ENCODE measurements at places on chromosomes 7 and 10.

- no peak for DNase-seq
These were observed 60.7 kb downstream of the TRIM24 start for GRCh38 chr7:138520742-138521141.

DNA sequence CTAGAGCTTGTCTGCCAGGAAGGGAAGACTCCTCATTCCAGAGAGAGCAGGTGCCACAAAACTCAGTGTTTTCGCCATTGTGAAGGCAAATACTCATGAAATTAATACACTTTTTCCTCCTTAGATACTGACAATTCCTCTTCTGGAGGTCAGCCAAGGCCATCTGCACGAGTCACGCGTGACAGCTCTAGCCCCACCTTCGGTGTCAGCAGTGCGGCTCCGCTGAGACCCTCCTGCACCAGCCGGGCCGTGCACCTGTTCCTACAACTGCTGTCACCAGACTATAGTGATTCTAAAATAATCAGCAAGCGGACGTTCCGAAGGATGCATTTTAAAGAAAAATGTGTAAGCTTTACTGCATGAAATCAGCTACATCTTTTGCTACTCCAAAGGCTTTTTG, 127.7 kb downstream of the DIP2C start:
- no peak for DNase-seq

DNA sequence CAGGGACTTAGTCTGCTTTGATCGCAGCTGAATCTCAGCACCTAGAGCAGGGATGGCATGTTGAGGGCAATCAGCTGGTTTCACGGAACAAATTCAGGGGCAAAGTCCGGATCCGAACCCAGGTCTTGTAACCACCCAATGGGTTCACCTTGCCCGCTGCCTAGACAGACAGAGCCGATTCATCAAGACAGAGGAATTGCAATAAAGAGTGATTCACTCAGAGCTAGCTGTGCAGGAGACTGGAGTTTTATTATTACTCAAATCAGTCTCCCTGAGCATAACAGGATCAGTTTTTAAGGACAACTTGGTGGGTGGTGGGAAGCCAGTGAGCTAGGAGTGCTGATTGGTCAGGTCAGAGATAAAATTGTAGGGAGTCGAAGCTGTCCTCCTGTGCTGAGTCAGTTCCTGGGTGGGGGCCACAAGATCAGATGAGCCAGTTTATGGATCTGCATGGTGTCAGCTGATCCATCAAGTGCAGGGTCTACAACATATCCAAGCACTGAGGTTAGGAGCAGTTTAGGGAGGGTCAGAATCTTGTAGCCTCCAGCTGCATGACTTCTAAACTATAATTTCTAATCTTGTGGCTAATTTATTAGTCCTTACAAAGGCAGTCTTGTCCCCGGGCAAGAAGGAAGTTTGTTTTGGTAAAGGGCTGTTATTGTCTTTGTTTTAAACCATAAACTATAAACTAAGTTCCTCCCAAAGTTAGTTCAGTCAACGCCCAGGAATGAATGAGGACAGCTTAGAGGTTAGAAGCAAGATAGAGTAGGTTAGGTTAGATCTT, 43.5 kb upstream of the CHST3 start:
- DNase-seq: no peak

DNA sequence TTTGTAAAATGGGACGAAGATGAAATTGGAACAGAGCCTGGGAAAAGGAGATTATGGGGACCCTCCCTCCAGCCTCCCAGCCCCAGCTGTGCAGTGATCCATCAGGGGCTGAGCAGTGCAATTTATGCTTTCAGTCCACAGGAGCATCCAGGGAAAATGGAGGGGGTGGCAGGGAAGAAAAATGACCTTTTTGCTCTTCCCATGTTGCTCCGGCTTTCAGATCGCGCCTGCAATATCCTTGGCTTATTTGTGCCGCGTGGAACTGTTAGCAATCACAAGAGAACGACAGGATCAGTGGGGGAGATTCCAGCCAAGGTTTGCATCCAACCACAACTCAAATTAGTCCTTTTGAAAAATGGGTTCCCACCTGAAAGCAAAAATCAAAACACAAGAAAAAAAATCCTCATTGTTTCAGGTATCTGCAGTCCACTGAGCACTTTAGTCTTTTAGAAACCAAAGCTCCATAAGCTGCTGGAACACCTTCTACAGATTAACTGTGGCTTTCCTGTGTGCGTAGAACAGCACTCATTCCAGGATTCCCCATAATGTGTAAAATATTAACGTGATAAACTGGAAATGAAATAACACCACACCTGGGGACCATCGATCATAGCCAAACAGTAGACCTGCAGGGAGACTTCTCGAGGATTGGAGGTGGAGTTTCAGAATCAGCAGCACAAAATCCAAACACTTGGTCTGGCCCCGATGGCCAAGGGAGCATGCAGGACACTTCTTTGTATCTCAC, 30.7 kb upstream of the SFMBT2 start:
- no peak for DNase-seq

DNA sequence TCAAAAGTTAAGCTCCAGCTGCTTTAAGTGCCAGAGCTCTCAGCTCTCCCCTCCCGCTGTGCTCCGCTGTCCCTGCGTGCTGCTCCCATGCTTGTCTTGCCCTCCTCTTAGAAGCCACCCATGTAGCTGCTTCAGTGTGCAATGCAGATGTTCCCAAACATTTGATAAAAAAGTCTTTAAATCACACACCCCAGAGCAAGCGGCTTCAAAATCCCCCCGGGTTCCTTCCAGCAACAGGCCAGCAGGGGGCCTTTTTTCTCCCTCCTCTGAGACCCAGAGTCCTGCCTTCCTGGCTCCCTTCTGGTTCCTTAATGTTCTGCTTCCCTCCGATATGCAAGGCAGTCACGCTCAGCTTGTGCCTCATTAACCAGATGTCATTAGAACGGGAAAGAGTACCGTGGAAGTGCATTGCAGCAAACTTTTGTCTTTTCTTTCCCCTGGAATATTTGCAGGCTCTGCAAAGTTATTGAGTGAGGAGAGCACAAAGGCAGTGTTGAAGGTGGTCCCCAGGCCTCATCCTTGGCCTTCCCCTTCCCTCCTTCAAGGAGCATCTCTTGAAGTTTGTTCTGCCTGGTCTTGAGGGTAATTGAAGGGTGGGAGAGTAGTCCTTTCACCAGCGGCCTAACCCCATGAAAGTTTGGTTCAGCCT, 25.5 kb downstream of the LDB3 start:
- DNase-seq: no peak

DNA sequence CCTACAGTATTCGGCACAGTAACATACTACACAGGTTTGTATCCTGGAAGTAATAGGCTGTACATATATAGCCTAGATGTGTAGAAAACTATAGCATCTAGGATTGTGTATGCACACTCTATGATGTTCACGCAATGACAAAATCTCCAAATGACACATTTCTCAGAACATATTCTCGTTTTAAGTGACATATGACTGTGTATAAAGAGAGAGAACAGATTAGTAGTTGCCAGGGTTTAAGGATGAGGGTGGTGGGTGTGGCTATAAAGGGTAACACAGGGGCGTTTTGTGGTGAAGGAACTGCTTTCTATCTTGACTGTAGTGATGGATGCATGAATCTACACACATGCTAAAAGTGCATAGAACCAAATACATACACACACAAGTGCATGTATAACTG, 101.2 kb downstream of the ARL4A start:
- no peak for DNase-seq

- no peak for DNase-seq
These were observed 343.6 kb upstream of the MGMT start for GRCh38 chr10:129123428-129123827.

DNA sequence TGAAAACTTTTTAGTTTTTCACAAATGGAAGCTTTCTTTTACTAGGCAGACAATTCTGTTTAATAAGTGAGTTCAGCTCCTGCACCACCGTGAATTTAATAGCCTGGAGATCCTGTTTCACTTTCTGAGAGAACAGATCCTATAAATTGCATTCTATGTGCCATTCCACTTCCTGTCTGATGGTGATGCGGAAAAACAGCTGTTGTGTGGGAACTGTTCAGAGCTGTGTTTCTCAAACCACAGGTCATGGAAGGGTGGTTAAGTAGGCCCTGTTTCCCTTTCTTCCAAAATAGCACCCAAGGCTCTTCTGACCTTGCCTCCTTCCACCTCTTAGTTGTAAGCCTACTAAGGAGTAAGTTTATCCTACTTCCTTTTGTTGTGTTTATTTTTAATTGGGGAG, 97.2 kb upstream of the DKK1 start:
- DNase-seq: no peak

DNA sequence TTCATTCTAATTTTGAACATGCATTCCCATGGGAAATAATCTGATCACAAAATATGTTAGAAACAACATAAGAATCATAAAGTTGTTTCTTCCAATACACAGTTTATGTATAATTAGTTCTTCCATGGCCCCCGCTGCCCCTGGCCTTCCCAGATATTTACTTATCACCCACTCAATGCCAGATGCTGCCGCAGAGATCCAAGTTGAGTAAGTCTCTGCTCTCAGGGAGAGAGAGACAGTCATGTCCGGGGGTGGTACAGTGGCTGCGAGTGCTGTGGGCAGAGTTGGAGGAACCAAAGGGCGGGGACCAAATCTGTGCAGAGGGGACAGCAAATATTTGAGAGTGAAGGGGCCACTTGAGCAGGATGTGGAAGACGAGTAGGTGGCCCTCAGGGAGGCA, 37.1 kb downstream of the COL26A1 start:
- DNase-seq: no peak

DNA sequence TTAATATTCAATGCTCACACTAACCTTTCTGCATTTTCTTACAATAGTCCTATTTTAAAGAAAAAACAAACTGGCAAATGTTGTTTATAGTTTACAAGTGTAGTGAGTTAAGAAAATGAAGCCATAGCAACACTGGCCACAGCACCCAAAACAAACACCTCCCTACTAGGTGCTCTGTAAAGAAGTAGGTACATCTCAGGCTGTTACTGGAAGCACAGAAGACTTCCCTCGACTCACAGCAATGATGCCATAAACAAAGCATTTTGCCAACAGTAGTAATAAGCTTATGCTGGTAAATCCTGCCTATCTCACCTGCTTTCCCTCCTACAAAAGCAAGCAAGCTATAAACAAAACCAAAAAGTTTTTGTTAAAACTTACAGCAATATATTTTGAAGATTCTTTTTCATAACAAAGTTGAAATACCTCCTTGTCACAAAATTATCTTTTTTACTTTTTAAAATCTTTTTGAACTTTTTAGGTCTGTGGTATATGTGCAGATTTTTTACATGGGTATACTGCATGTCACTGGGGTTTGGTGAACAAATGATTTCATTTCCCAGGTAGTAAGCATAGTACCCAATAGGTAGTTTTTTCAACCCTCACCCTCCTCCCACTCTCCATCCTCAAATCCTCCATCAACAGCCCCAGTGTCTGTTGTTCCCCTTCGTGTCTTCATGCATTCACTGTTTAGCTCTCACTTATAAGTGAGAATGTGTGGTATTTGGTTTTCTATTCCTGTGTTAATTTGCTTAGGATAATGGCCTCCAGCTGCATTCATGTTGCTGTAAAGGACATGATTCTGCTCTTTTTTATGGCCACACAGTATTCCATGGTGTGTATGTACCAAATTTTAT, 28.4 kb downstream of the COA1 start:
- DNase-seq: no peak

DNA sequence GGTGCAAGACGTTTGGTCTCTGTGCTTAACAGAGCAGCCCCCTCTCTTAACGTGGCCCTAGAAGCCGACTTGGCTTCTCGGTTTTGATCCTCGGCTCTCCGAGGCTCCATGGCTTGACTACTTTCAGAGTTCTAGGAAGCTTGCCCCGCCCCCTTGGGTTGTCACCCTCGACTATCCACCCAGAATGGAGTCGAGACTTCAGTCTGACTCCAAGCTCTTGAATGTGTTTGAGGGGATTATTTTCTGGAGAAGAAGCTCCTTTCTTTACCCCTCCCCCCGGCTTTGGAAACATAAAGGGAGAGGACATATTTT, 448 bp downstream of the SEC24C start:
- DNase-seq: no peak
